ENCODE measurements at places on chromosomes 13 and 19.

GRCh38 chr13:27549406-27549981 is 70.8 kb downstream of the LNX2 start:
- DNase-seq: no peak

DNA sequence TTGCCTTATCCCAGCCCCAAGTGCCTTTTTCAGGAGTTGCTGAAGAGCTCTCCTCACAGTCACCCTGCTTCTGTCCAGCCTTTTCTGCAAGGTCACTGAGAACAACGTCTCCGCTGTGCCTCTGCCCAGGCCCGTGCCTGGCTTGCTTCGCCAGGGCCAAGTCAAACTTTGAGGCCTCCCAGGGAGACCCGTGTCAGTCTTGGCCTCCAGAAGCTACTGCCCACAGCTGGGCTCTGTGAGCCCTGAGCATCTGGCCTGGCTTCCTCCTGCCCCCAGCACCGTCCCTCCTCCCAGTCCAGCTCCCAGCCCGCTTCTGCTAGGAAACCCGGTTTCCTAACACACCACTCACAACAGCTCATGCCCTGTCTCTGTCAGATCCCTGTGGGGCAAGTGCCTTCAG is 165.9 kb downstream of the TEX29 start:
- DNase-seq: no peak

DNA sequence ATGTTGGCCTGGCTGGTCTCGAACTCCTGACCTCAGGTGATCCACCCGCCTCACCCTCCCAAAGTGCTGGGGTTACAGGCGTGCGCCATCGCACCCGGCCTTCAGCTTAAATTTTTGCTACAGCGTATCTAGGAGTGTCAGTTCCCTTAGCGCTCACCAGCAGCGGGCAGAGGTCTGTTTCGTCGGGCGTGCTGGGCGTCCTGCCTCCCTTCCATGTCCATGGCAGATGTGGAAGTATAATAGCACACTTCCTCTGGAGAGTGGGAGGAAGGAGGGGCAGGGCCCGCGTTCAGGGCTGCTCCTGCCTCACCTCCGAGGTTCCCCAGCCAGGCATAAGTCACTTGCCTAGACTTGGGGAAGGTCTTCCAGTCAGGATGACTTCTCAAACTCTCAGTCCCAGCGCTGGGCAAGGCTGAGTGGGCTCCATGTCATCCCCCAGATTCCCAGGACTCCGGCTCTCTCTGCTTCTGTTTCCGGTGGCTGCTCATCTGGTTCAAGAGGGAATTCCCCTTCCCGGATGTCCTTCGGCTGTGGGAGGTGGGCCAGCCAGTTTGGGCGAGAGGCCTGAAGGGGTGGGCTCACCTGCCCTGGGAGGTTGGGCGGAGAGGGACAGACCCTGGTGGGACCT is 9.5 kb downstream of the IL4I1 start:
- DNase-seq: no peak

- DNase-seq: no peak
Observed at GRCh38 chr13:29830000-29830399, 20.4 kb downstream of the UBL3 start.

DNA sequence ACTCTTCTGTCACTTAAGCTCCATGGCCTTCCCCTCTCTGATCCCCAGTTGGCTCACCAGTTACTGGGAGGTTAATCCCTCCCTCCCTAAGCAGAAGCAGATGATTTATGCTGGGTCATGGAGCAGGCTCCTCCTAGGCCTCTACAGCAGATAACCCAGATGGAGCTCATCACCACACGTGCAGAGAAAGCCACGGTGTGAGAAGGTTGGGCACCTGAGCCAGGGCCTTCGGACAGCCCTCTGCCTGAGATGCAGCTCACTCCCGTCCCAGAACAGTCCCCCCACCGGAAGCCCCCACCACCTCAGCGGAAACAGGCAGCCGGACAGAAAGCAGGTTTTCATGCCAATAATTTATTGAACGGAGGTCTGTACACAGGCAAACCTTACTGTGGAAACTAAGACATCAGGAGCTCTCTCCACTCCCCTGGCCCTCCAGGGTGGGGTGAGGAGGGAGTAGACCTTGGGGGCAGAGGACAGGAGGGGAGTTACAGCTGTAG is 9.8 kb downstream of the ZNF526 start:
- no peak for DNase-seq

DNA sequence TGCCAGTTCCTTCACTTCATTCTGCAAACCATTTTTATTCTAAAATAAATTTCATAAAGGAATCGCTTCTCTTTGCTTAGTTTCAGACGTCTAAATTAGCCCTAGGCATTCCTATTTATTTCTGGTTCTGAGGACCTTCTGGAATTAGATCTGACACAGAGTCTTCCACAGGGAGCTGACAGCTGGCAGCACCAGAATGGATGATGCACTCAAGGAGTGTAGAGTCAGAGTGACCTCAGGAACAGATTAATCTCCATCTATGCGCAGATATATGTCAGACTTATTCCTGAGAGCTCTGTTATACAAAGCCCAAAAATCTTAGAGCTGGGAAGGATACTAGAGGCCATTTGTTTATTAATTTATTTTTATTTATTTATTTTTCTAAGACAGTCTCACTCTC is 450.8 kb downstream of the HS6ST3 start:
- DNase-seq: no peak

- no peak for DNase-seq
Observed at GRCh38 chr19:15779756-15780476, 7.5 kb upstream of the OR10H5 start.

- DNase-seq: no peak
Observed at GRCh38 chr13:66842766-66843165, 387.4 kb downstream of the PCDH9 start.

DNA sequence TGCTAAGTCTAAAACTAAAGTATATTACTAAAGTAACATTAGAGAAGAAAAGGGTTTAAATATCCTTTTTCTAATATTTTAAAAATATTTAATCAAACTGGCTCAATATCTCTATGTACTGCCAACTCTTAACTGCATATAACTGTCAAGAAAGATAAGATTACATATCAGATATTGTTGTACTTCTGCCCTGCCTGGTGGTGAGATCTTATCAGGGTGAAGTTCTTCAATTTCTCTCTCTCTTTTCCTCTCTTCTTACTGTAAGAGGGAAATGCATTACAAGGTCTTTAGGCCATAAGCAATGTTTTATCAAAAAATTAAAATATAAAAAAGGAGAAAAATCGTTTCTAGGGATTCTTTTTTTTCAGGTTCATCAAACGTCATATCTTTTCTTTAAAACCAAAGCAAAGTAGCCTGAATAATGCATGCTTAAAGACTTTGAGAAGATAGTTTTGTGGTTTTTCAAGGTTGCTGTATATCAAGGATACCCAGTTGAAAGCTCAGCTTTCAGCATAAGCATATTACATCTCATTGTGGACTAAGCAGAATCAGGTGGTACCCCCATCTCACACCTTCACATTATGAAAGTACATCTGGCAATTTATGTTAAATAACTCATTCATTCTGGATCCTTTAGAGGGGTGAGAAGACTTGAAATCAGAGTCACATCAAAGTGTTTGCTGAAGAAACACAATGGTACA is 1625.7 kb upstream of the SLC10A2 start:
- no peak for DNase-seq

DNA sequence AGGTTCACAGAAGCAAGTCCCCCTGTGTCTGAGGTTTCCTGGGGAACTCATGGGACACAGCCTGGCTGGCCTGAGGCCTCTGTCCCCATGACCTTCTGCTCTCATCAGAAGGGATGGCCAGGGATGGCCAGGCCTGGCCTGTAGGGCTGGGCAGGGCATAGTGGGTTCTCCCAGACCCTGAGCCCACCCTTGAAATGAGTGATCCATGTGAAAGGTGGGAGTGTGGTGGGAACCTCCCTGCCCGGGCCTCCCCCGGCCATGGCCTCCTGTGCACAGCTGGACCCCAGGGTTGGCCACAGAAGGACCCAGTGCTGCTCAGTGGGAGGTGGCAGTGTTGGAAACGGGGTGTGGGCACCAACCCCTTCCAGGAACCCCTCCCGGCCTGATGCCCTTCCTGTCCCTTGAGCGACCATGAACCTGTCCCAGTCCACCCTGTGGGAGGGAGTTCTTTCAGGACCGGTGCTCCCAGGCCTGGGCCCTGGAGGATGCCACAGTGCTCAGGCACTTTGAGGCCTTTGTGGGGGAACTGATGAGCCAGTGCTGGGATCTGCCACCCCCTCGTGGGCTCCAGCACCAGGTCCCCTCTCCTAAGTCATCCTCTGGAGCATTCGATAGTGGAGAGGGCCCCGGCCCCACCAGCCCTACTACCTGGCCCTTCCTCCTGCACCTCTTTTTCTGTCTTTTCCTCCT is 15.5 kb upstream of the ZNF14 start:
- no peak for DNase-seq

DNA sequence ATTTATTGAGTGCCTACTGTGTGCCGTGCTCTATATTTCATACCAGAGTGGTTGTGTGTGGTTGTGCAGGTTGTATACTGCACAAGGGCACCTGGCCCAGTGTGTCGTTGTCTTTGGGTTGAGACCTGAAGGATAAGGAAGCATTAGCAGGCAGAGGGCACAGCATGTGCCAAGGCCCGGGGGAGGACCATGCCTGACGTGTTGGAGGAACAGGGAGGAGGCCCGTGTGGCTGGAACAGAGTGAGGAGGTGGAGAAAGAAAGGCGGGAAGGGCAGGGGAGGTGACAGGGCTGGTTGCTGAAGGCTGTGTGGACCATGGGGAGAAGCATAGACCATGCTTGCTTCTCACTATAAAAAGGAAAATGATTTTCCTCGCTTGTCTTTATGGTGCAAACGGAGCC is 26.8 kb downstream of the CELF5 start:
- no peak for DNase-seq

- DNase-seq: no peak
Observed at GRCh38 chr13:111474136-111475002, 153.9 kb downstream of the TEX29 start.

GRCh38 chr19:18366021-18366435 is 19.9 kb upstream of the GDF15 start:
- DNase-seq: no peak

- DNase-seq: no peak
Observed at GRCh38 chr13:31038834-31039552, 106.5 kb downstream of the TEX26 start.
